ENCODE measurements at places on chromosomes 6 and 20. TPM values are rescaled to one million over a fixed set of nuclear protein-coding genes. Genes with fewer than 3 reads are reported as not detected.

The LST1 gene
- total RNA-seq, result not detected

The SPO11 gene
- not detected for total RNA-seq

The ZNF165 gene
- 0.38 TPM for total RNA-seq

The SRMS gene
- not detected for total RNA-seq
